Fibroblast of the aortic adventitia (primary cell): ENCODE measurements at places on chromosomes 12 and 14. TPM values are rescaled to one million over a fixed set of nuclear protein-coding genes. Genes with fewer than 3 reads are reported as not detected.

Gene NR4A1
- 0.82 and 3.9 TPM in 2 replicates for total RNA-seq

- DNase-seq = no peak
Observed at GRCh38 chr12:95956557-95957145, 13.5 kb downstream of the AMDHD1 start.

Gene SPX
- total RNA-seq = 0.54 and 0.82 TPM in 2 replicates

GRCh38 chr14:86527312-86527711 lies 997.4 kb downstream of the FLRT2 start:
- DNase-seq = no peak

Gene LRTM2
- not detected in 2 replicates for total RNA-seq

- no peak for DNase-seq
Observed at GRCh38 chr14:64506721-64507120, 2.2 kb downstream of the ZBTB1 start.

DNA sequence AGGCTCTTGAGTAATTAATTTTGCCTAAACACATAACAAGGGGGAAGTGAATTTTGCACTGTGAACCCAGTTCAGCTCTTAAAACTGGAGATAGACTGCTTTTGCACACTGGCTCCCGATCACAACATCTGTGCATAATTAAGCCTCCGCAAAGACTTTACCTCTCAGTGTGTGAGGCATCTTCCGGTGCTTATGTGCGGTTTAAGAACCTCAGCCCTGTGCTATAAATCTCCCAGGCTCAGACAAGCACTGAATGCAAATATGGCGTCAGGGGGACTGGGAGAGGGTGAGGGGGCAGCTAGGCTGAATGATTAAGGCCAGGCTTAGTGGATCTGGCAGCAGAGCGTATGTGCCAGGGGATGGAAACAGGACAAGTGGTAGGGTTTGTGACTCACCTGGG lies 103.3 kb downstream of the ADCK1 start:
- DNase-seq = no peak

DNA sequence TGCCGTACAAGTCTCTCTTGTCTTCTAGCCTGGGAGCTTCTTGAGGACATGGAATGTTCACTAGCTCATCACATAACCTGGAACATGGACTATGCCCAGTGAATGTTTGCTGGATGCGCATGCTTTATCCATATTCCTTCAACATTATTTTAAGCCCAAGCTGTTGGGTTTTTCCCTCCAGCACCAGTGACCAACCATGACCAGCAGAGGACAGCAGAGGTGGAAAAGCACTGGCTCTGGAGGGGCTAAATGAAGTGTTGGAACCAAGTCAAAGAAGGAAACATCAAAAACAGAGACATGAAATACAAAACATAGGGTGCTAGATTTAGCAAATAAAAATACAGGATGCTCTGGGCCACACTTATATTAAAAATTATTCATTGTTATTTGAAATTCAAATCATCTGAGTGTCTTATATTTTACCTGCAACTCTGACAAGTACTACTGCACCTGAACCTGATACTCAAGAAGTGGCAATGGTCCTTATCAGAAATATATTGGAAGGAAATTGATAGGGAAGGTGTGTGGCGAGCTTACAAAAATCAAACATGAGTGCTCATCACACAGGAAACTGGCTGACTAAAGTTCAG lies 23.1 kb upstream of the HELB start:
- DNase-seq = peak; percentile 31

Gene PAPLN
- total RNA-seq = 3.0 TPM in 2 replicates

DNA sequence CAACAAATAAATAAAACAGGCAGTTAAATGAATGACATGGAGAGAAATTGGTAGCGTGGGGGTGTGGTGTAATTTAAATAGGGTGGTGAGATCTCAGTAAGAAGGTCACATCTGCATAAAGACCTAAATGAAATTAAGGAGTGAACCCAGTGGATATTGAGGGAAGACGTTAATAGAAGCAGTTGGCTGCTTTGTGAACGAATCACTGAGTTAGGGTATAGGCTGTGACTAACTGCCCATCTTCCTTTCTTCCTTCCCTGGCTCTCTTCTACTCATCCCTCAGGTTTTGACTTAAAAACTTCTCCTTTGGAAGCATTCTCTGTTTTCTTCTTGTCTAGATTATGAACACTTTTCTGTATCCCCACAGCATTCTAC lies 64.7 kb downstream of the BTG1 start:
- no peak for DNase-seq

Gene HOXC4
- 0.36 and 1.4 TPM in 2 replicates for total RNA-seq

- no peak for DNase-seq
Observed at GRCh38 chr14:89807151-89807550, 147.4 kb downstream of the EFCAB11 start.

GRCh38 chr14:81141426-81141825 lies 79.3 kb downstream of the GTF2A1 start:
- DNase-seq = no peak

GRCh38 chr12:13039328-13039956 lies 4.7 kb upstream of the FAM234B start:
- no peak for DNase-seq
